ENCODE measurements at places on chromosomes 11 and 22.

DNA sequence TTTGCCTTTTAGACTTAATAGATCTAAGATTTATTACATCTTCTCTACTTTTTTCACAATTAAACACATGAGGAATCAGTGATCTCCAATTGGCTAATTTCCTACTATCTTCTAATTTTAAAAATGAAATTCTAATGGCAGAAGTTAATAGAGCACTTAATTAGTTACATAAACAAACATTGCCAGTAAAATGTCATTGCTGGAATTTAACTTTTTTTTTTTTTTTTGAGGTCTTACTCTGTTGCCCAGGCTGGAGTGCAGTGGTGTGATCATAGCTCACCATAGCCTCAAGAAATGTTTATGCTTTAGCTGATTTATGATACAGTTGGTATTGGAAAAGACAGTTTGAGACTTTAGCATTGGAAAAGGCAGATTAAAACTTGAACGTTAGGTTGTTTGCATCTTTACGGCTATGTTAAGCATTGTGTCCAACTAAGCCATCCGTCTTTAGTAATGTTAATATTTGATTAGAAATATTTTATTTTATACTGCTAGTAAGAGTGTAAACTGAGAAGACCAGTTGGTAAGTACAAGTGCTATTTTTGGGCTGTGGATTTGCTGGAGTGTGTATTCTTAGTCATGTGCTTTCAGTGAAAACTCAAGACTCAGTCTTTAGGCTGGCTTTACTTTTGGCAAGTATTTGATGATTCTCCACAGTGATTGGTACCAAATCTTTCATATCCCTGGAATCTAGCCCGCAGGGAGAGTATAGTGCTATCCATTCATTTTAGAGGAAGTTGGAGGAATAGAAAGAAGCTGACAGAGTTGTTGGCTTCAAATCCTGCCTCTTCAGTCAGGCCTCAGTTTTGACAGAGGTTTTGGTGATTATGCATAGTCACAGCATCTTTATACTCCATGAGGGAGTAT lies 4.5 kb downstream of the ANO5 start:
- no peak for DNase-seq
- no peaks in the 10 kb centered on the region for H3K4me1 ChIP-seq
- H3K27ac ChIP-seq, result no peak overlapping the region
- peaks cover 13% of the 10 kb centered on the region for H3K27me3 ChIP-seq
- no peak overlapping the region for H3K4me3 ChIP-seq
- H3K36me3 ChIP-seq, result no peaks in the 10 kb centered on the region

DNA sequence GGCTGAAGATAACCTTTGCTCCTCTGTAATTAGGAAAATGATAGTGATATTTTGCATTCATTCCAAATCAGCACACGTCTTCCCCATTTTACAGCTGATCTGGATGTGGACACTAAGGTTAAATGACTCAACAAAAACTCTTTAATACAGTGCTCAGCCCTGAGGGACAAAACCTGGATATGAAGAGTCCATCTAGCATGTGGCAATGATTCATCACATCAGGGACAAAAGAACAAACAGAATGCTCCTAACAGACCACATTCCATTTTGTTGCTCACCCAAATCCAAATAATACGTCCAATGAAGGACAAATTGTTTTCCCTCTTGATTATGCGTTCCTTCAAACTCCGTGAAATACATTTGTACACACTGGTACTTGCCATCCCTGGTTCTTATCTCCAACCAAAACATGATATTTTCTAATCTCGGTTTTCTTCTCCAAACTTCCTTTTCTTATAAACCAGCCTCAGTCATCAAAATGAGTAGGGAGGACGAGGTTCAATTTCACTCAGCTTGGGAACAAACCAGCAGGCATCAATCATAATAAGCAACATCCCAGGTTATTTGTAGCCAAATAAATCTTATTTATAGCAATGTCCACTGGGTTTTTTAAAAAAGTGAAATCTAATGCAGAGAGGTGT lies 53.7 kb upstream of the MTMR2 start:
- no peaks in the 10 kb centered on the region for H3K27me3 ChIP-seq
- DNase-seq, result peak; percentile 45
- H3K4me1 ChIP-seq, result peaks cover 9% of the 10 kb centered on the region
- peaks cover 8% of the 10 kb centered on the region for H3K36me3 ChIP-seq

- no peak overlapping the region for H3K4me3 ChIP-seq
- no peak for DNase-seq
- H3K27me3 ChIP-seq, result no peaks in the 10 kb centered on the region
- peaks cover 8% of the 10 kb centered on the region for H3K36me3 ChIP-seq
- no peak overlapping the region for H3K27ac ChIP-seq
- H3K4me1 ChIP-seq, result peaks cover 18% of the 10 kb centered on the region
Observed at GRCh38 chr11:2385156-2386151, 8.3 kb downstream of the CD81 start.

- H3K36me3 ChIP-seq, result no peaks in the 10 kb centered on the region
- H3K4me3 ChIP-seq, result no peak overlapping the region
- H3K4me1 ChIP-seq, result peaks cover 6% of the 10 kb centered on the region
- no peaks in the 10 kb centered on the region for H3K27me3 ChIP-seq
- H3K27ac ChIP-seq, result no peak overlapping the region
Observed at GRCh38 chr22:17496841-17497240, 66.5 kb upstream of the SLC25A18 start.

DNA sequence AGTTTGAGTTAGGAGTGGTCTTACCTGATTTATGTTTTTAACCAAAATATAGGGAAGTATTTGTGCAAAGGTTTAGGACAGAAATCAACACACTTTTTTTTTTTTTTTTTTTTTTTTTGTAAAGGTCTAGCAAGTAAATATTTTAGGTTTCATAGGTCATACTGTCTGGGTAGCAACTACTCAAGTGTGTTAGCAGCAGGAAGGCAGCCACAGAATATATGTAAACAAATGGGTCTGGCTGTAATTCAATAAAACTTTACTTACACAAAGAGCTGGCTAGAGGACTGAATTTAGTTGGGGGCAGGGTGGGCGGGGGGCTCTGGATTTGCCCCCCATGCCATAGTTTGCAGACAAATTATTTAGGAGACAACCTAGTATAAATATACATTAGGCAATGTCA lies 510.4 kb downstream of the NELL1 start:
- no peaks in the 10 kb centered on the region for H3K4me1 ChIP-seq
- H3K27ac ChIP-seq, result no peak overlapping the region
- no peaks in the 10 kb centered on the region for H3K27me3 ChIP-seq
- no peak overlapping the region for H3K4me3 ChIP-seq
- H3K36me3 ChIP-seq, result no peaks in the 10 kb centered on the region

GRCh38 chr11:6628526-6628925 lies 9.3 kb upstream of the TPP1 start:
- no peaks in the 10 kb centered on the region for H3K36me3 ChIP-seq
- DNase-seq, result no peak
- H3K27me3 ChIP-seq, result no peaks in the 10 kb centered on the region
- no peak overlapping the region for H3K27ac ChIP-seq
- H3K4me1 ChIP-seq, result no peaks in the 10 kb centered on the region
- H3K4me3 ChIP-seq, result no peak overlapping the region
